ENCODE measurements at places on chromosomes 11 and 22.

DNA sequence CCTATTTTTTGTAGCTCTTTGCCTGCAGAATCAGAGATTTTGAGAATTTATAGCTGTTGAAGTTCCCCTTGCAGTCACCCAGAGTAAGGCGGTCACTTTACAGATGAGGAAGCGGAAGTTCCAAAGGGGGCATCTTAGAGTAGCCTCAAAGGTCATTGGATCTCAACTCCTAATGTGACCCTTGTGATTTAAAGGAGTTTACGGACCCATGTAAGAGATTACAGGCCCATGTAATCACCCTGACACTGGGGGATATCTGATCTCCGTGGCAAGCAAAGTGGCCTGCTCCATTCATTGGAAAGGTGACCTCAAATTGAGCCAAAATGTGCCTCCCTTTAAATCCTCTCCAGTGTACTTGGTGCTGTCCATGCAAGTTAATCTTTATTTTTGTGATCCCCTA lies 15.7 kb downstream of the P2RX3 start:
- no peak for DNase-seq

GRCh38 chr11:88438721-88439120 lies 101.2 kb upstream of the CTSC start:
- DNase-seq: no peak

DNA sequence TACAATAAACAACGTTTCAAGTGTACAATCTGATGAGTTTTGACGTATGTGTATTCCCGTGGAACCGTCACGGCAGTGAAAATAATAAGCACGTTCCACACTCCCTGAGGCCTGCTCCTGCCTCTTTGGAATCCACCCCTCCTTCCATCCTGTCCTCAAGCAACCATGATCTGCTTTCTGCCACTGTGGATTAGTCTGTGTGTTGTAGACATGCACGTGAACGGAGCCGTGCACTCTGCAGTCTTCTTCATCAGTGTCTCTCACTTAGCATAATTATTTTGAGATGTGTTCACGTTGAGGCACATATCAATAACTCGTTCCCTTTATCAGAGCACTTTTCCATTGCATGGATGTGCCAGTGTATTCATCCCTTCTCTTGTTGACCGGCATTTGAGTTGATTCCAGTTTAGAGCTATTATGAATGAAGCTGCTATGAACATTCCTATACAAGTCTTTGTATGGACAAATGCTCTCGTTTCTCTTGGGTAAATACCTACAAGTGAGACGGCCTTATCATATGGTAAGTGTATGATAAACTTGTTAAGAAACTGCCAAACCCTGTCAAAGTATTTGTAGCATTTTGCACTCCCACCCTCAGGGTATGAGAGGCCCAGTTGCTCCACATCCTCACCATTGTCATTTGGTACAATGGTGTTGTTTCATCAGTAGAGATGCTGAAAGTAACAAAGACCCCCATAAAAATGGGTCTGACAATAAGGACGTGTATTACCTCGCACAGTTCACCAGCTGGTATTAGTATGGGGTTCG lies 102.8 kb upstream of the CRYBB3 start:
- DNase-seq: no peak

DNA sequence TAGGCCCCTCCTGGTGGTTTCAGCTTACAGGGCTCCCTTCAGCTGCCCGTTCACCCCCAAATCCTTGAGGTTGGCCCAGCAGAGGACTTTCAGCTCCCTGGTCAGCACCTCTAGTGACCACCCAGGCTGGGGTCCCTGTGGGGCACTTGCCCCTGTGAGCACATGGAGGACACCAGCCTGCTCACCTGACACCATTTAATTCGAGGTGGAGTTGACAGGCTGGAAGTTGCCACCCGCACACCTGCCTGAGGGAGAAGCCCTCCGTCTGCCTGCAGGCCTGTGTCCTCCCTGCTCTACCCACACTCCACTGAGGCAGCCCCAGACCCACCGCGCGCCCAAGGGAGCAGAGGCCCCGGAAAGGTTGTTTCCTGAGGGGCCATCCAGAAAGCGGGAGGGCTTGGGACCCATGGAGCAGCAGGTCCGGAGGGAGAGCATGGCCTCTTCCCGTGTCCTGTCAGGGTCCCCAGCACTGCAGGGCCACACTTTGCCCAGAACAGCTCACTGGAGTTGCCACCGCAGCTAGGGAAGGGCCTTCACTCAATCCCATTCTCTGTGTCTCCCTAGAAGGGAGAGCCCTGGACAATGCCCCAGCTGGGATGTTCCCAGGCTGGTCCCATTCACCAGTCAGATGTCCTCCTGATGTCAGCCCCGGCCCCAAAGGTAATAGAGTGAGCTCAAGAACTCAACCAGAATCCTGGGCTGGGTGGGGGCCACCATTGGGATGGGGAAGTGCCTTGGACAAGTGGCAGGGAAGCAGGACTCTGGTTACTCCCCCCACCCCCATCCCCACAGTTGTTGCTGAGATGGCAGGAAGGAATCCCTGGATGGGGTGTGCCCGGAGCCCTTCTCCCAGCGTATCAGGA lies 82.4 kb downstream of the MED15 start:
- no peak for DNase-seq

GRCh38 chr11:126840201-126840886 lies 160.2 kb downstream of the KIRREL3 start:
- no peak for DNase-seq

DNA sequence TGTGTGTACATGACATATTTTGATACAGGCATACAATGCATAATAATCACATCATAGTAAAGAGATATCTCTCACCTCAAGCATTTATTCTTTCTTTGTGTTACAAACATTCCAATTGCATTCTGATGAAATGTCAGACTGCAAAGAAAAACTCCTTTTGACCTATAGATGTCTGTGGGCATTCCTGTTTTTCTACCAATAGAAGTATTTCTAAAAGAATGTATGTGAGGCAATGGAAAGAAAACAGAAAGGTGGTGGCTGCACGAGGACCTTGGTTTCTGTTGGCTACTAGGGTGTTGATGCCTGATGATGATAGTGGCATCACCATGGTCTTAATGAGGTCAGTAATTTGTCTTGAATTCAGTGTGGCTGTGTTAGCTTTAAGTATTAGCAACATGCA lies 137.0 kb upstream of the ANO3 start:
- no peak for DNase-seq

DNA sequence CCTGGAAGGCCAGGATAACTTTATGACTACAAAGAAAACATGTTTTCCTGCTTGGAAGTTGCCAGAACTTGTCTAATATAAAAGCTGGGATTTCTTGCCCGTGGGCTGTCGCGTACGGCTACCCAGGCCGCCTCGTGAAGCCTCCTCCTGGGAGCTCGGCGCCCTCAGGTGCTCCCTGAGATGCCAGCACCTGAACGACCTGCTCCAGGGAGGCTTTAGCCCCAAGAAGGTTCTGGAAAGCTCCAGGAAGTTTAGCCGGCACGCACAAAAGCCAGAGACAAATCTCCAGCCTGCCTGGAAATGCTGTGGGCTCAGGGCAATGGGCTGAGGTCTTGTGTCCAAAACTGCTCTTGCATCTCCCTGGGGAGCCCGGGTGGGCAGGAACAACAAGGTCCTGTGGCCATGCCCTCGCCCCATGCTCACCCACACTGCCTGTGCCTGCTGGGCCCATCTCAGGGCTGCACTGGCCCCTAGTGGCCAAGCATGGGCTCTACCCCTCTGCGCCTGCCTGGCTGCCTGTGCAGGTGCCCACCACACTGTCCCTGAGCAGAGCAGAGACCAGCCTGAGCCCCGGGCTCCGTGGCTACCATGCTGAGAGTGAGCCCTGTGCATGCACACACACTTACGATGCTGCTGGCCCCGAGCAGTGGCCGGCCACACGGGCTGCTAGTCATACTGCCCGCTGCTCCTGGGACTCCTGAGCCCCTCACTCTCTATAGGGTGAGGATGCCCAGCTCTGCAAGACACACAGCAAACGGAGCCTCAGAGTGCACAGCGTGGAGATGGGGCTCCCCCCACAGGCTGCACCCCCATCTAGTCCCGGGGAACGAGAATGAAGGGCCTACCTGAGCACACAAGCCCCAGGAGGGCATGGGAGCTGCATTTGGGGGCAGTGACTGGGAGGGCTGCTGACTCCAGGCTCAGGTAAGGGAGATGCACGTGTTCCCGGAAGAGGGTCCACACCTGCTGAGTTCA lies 4.9 kb upstream of the CELSR1 start:
- peak; percentile 66 for DNase-seq

DNA sequence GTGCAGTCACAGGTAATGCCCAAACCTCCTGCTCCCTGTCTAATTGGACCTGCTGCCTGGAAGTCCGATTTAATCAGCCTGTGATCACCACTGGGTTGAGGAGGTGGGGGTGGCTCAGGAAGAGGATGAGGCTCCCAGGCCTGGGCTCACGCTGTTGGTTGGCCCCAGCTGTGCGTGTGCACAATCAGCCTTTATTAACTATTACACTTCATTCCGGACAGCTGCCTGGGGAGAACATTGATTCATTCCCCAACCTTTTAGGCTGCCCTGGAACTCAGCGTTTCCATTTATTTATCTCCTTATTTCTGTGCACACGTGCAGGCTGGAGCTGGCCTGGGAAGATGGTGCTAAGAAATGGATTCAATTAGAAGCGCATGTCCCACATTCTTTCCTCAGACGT lies 123.4 kb downstream of the DSCAML1 start:
- DNase-seq: no peak

DNA sequence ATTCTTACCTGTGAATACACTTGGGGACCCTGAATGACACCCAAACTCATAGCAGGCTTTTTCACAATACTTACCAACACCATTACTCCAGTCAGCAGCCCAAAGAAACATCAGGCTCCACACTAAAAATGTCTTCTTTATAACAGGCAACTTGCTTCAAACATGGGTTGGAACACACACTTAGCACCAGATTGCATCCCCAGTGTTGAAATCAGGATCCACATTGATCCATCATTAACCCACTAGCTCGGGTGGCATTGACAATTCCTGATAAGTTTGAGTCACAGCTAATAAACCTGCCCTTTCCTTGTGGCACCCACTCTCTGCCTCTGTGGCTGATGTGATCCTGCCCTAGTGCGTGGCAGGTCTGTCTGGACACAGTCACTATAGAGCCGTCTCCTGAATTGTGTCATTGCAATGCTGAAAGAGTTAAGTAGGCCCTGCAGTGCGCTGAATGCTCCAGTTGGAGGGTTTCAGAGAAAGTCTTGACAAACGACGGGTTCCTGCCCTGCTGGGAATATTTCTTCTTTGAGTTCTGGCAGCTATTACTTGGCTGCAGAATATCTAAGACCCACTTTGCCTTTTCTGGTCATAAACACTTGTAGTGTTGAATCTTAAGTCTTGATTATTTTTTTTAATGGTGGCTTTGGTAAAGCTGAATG lies 19.6 kb upstream of the C11orf96 start:
- no peak for DNase-seq

GRCh38 chr11:18245396-18245795 lies 3.1 kb downstream of the SAA2 start:
- no peak for DNase-seq

DNA sequence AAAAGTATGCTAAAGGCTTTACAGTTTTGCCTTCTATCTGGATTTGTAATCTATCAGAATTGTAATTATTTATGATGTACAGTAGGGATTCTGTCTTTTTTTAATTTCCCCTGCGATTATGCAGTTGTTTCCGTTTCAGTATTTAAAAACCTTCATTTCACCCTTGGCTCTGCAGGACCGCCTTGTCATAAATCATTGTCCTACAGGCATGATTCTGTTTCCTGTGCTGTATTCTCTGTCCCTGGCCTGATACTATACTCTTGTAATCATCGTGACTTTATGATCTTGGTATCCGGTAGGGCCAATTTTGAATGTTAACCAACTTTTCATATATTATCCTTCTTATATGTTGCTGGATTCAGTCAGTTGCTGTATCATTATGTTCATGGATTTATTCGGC lies 151.7 kb downstream of the ATXN10 start:
- no peak for DNase-seq

GRCh38 chr11:93585758-93586157 lies 42.6 kb upstream of the SMCO4 start:
- no peak for DNase-seq

DNA sequence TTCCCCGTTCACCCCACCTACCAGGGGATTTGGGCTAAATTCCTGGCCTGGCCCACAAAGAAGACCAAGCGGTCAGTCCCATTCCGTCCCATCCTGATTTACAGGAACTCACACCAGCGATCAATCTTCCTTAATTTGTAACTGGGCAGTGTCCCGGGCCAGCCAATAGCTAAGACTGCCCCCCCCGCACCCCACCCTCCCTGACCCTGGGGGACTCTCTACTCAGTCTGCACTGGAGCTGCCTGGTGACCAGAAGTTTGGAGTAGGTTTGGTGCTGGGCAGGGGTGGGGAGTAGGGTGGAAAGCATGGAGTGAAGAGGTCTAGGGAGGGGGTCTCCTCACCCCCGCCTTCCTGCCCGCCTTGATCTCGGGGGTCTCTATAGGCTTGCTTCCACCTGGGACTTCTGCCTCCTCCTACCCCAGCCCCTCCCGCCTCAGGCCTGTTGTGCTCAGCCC lies at the start of gene SERPING1:
Gene SERPING1, plus strand, starts transcription at position 225 of the 455 bp plus-strand sequence. CDS start 586 bp downstream, outside the sequence.
- no peak for DNase-seq

DNA sequence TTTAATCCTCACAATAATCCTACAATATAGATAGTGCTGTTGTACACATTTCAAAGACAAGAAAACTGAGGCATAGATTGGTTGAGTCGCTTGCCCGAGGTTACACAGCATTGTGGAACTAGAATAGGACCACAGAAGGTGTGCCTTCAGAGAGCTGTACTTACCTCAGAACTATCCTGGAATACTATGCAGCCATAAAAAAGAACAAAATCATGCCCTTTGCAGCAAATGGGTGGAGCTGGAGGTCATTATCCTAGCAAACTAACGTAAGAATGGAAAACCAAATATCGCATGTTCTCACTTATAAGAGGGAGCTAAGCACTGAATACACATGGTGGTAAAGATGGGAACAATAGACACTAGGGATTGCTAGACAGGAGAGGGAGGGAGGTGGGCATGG lies 15.7 kb upstream of the NAV2 start:
- no peak for DNase-seq

- no peak for DNase-seq
Measured at GRCh38 chr11:93741882-93742226, 382 bp downstream of the C11orf54 start.

- DNase-seq: no peak
Measured at GRCh38 chr11:18865951-18866350, 73.3 kb downstream of the MRGPRX1 start.

DNA sequence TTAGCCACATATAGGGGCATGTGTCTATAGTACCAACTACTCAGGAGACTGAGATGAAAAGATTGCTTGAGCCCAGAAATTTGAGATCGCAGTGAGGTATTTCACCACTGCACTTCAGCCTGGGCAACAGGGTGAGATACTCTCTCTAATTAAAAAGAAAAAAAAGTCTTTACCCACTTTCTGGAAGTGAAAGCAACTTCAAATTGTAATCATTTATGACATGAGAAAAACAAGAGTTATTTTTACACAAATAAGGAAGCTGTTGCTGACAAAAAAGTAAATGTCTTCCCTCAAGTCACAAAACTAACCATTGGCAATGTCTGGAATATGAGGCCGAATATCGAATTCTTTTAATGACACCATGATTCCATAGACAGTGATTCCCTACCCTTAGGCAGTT lies 71.4 kb downstream of the GLYATL1 start:
- DNase-seq: no peak

GRCh38 chr22:31083923-31084810 lies 3.0 kb downstream of the SMTN start:
- no peak for DNase-seq

GRCh38 chr22:32317524-32317923 lies 40.1 kb upstream of the RFPL3 start:
- no peak for DNase-seq

Data from NCI-H1694 (cell line).